Activated CD4-positive, alpha-beta memory T cell treated with anti-CD3 and anti-CD28 coated beads, Interleukin-2, amount 10 ng/mL, durations not matched to agents 7 days and 5 days (primary cell): ENCODE measurements at places on chromosomes 3 and 15. TPM values are rescaled to one million over a fixed set of nuclear protein-coding genes. Genes with fewer than 3 reads are reported as not detected.

RAB6B gene
- 4.5 TPM for total RNA-seq

SHC4 gene
- 2.8 TPM for total RNA-seq

IGDCC3 gene
- not detected for total RNA-seq

DUT gene
- total RNA-seq, result 267 TPM

BLOC1S6 gene
- 43.1 TPM for total RNA-seq

GFM1 gene
- 32.4 TPM for total RNA-seq

- H3K27ac ChIP-seq, result no peak overlapping the region
- no peak for DNase-seq
- peaks cover 9% of the 10 kb centered on the region for H3K4me1 ChIP-seq
- H3K4me3 ChIP-seq, result no peak overlapping the region
- H3K36me3 ChIP-seq, result peaks cover 3% of the 10 kb centered on the region
Observed at GRCh38 chr3:48820612-48821324, 26.9 kb downstream of the PRKAR2A start.

DNA sequence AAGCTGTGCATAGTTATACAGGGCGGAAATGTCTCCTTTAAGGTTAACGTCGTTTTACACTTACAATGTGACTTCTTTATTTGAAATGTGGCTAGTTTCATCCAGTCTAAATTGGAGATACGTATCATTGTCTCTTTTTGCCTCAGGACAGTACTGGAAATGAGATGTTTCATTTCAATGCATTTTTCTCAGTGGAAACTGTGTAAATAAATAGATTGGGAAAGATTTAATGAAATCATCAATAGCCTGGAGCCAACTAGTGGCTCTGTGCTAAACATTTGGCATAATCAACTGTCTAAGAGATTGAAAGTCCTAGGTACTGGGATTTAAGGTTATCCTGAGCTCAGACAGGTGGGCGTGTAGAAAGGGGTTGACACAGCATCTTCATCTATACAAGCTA lies 691.5 kb upstream of the CCDC54 start:
- H3K27me3 ChIP-seq, result peaks cover 3% of the 10 kb centered on the region
- no peak for DNase-seq
- no peak overlapping the region for H3K27ac ChIP-seq
- H3K4me1 ChIP-seq, result no peaks in the 10 kb centered on the region

- no peak overlapping the region for H3K27ac ChIP-seq
- peak overlapping the region; percentile 51 for H3K4me3 ChIP-seq
- H3K4me1 ChIP-seq, result peaks cover 6% of the 10 kb centered on the region
- DNase-seq, result no peak
Observed at GRCh38 chr3:57078635-57079473, 18.4 kb downstream of the SPATA12 start.

GRCh38 chr3:11969986-11970385 lies 34.2 kb upstream of the SYN2 start:
- no peaks in the 10 kb centered on the region for H3K4me1 ChIP-seq
- H3K27ac ChIP-seq, result no peak overlapping the region
- DNase-seq, result no peak
- H3K27me3 ChIP-seq, result peaks cover 8% of the 10 kb centered on the region
- H3K4me3 ChIP-seq, result no peak overlapping the region

DNA sequence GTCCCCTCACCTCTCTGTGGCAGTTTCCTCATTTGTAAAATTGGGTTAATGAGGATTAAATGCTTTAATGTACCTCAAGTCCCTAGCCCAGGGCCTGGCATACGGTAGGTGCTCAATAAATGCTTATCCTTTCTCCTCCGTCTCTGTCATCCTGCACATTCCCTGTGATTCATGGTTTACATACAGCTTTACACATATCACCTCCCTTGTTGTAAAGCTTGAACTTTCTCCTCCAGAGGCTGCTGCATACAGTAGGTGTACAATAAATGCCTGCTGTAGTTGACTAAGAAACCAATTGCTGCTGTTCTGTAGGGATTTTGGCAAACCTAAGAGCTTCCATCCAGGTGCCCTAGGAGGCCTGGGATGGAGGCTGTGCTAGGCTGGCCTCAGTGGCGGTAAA lies 1.5 kb upstream of the CSPG4 start:
- no peak overlapping the region for H3K27ac ChIP-seq
- DNase-seq, result no peak
- H3K4me1 ChIP-seq, result no peaks in the 10 kb centered on the region
- H3K27me3 ChIP-seq, result peaks cover 18% of the 10 kb centered on the region

DNA sequence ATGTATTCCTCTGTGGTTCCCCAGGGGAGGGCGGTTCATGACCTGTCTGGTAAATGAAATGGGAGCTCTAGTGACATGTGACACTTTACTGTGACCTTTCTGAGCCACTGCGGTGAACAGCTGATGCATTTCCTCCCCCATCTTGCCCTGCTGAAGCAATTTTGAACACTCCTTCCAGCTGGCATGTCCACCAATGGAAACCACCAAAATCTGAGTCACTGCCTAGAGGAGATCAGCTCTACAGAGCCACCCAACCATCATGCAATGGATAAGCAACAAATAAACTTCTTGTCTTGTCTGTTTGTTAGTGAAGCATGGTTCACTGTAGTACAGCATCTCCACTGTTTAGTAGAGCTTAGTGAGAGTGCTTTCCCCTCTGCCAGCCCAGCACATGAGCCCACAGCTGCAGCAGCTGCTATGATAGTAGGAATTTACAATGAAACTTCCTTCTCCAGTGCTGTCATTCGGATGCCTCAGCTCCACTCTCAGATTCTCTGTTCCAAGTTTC lies 479.4 kb downstream of the NTRK3 start:
- no peaks in the 10 kb centered on the region for H3K27me3 ChIP-seq
- no peak for DNase-seq
- H3K27ac ChIP-seq, result no peak overlapping the region
- no peak overlapping the region for H3K4me3 ChIP-seq
- no peaks in the 10 kb centered on the region for H3K36me3 ChIP-seq
- no peaks in the 10 kb centered on the region for H3K4me1 ChIP-seq

- H3K27me3 ChIP-seq, result no peaks in the 10 kb centered on the region
- no peaks in the 10 kb centered on the region for H3K36me3 ChIP-seq
- DNase-seq, result no peak
- no peak overlapping the region for H3K27ac ChIP-seq
Observed at GRCh38 chr15:35669432-35670045, 123.6 kb upstream of the DPH6 start.

DNA sequence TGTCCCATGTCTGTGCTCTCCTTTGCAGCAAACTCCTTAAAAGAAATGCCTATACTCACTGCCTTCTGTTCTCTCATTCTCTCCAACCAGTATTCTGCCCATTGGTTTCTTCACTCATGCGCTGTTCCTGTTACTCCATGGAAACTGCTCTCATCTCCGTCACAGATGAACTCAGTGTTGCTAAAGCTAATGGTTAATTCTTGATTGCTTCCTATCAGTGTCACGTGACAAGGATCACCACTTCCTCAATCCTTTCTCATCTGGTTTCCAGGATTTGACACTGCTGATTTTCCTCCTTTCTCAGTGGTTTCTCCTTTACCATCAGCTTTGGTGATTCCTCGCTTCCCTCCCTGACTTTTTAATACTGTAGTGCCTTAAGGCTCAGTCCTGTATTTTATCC lies 2.6 kb downstream of the DPH3 start:
- peaks cover 33% of the 10 kb centered on the region for H3K4me1 ChIP-seq
- no peaks in the 10 kb centered on the region for H3K27me3 ChIP-seq
- H3K4me3 ChIP-seq, result no peak overlapping the region
- no peak overlapping the region for H3K27ac ChIP-seq
- DNase-seq, result no peak

- peaks cover 5% of the 10 kb centered on the region for H3K4me1 ChIP-seq
- no peaks in the 10 kb centered on the region for H3K36me3 ChIP-seq
- DNase-seq, result no peak
Observed at GRCh38 chr15:34655326-34655725, 71.9 kb upstream of the GOLGA8B start.

- DNase-seq, result no peak
- H3K27ac ChIP-seq, result no peak overlapping the region
- no peaks in the 10 kb centered on the region for H3K4me1 ChIP-seq
- H3K4me3 ChIP-seq, result no peak overlapping the region
- H3K27me3 ChIP-seq, result no peaks in the 10 kb centered on the region
Observed at GRCh38 chr15:98009971-98010370, 49.5 kb downstream of the ARRDC4 start.

DNA sequence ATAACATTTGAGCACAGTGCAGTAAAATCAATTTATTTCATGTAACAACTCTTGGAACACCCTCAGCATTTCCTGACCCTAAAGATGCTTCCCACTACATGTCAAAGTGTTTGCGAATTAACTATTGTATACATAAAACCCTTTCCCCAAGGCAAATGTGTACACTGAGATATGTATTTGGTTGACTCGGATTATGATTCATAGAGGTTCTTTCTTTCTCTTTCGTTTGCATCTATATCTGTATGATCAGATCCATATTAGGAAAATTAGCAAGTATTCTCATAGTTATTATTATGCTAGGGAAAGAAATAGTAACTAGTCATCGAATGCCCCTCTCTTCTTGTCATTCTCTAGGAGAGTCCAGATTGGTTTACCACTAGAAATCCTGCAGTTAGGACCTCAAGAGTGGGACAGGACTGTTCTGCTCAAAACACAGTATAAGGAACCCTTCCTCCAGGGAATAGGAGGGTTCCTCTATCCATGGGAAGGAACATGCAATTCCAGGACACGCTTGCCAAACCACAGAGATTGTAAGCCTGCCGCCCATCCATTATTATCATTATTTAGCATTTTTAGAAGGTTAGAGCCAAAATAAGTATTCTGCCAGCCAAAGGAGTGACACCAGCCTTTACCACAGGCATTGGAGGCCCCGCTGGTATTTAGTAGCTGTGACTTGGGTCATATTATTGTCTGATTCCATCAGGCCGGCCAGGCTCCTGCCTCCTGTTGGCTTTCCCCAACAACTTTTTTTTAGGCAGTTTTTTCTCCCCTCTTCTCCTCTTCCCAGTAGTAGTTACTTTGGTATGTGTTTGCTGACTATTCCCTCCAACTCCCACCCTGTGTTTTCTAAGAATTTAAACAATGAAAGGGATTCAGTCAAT lies 100.7 kb downstream of the GALK2 start:
- H3K36me3 ChIP-seq, result peaks cover 15% of the 10 kb centered on the region
- DNase-seq, result no peak
- H3K27me3 ChIP-seq, result no peaks in the 10 kb centered on the region
